ENCODE measurements at places on chromosomes 13 and 19. TPM values are rescaled to one million over a fixed set of nuclear protein-coding genes. Genes with fewer than 3 reads are reported as not detected.

GRCh38 chr13:33348366-33348765 lies 62.8 kb upstream of the STARD13 start:
- DNase-seq, result peak; percentile 33

GRCh38 chr19:29811125-29812079 lies at the start of gene CCNE1:
Gene CCNE1, plus strand, starts transcription at chr19:29811991. Its CDS starts 565 bp downstream, at chr19:29812556.
- peak; percentile 70 for DNase-seq

- no peak for DNase-seq
Observed at GRCh38 chr13:45445053-45445452, 19.7 kb upstream of the COG3 start.

GRCh38 chr19:39705578-39706188 lies 1.4 kb downstream of the LGALS14 start:
- DNase-seq, result no peak

GRCh38 chr13:34502011-34502410 lies 440.1 kb upstream of the NBEA start:
- no peak for DNase-seq

- no peak for DNase-seq
Observed at GRCh38 chr13:62371737-62372136, 956.1 kb upstream of the PCDH20 start.

- DNase-seq, result no peak
Observed at GRCh38 chr13:30346153-30346788, 38.9 kb upstream of the KATNAL1 start.

The RFX1 gene
- total RNA-seq, result 3.6 TPM

The DAND5 gene
- total RNA-seq, result not detected

Data from fibroblast of the aortic adventitia (primary cell).